ENCODE measurements at places on chromosomes 12 and 14. TPM values are rescaled to one million over a fixed set of nuclear protein-coding genes. Genes with fewer than 3 reads are reported as not detected.

The TEAD4 gene
- polyA plus RNA-seq: 69.4 TPM

The OTX2 gene
- not detected for polyA plus RNA-seq

- peak; percentile 68 for DNase-seq
Measured at GRCh38 chr12:6608592-6609281, 1.6 kb upstream of the CHD4 start.

- DNase-seq: no peak
Measured at GRCh38 chr14:103217538-103217937, 94.3 kb downstream of the TNFAIP2 start.

- DNase-seq: no peak
Measured at GRCh38 chr14:72715215-72715849, 178.6 kb downstream of the DPF3 start.

DNA sequence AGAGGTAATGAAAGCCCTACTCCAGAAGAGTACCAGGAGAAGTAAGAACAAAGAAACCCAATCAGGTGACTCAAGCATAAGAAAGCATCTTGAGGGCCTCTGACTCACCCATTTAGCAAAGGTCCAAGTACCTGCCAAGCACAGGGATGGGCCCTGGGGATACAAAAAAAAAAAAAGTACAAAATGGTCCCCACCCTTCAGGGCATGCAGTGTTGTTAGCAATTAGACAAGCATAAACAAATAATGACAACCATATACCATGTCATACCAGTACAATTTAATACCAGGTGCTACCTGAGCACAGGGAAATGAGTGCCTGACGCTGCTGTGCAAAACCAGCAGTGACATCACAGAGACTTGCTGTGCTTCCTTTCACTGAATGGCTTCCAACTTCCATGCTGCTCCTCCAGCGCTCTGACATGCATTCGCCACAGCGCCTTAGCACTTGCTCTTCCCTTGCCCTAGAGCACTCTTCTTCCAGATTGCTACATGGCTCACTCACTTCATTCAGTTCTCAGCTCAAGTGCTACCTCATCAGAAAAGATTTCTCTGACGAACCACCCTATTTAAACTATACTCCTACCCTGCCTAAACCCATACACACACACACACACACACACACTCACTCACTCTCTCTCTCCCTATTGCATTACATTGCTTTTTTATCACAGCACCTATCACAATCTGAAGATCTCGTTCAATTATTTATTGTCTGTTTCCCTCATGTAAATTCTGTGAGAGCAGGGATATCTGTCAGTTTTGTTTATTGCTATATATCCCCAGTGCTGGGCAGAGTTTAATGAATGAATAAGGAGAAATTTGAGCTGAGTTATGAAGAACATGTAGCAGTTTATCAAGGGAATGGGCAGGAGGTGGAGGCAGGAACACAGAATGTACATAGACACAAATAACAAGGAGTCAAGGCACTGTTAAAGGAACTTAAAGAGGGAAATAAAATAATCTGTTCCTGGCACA, 12.9 kb upstream of the EPS8 start:
- DNase-seq: no peak

- no peak for DNase-seq
Measured at GRCh38 chr12:69102856-69103255, 136.5 kb upstream of the CPSF6 start.
